NK-92 treated with Interleukin-12 subunit alpha and Interleukin-12 subunit beta, amount 100 ng/mL, for 24 hours (cell line): ENCODE measurements at places on chromosomes 11 and 22.

GRCh38 chr11:131121426-131122333 lies 205.4 kb upstream of the SNX19 start:
- DNase-seq, result no peak

GRCh38 chr11:36008584-36008983 lies 64.7 kb downstream of the LDLRAD3 start:
- no peak for DNase-seq

- no peak for DNase-seq
Observed at GRCh38 chr22:23532731-23533130, 47.4 kb downstream of the IGLL1 start.

DNA sequence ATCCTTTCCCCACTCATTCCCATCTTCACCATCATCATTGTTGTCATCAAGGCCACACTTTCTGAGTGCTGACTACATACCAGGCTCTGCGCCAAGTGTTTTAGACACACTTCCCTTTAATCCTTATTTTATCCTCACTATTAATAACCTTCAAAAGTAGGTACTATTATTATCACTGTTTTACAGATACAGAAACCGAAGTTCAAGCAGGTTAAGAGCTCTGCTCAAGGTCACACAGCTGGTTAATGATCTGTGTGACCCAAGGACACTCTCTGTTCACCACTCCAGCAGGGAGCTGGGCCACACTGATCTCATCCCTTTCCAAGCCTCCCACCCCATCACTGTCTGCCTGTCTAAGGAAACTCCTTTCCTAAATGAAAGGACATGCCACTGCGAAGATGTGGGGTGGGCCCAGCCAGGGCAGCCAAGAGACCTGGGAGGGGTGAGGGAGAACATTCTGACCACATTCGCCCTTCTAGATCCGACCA lies 17.2 kb upstream of the TSKU start:
- DNase-seq, result no peak

DNA sequence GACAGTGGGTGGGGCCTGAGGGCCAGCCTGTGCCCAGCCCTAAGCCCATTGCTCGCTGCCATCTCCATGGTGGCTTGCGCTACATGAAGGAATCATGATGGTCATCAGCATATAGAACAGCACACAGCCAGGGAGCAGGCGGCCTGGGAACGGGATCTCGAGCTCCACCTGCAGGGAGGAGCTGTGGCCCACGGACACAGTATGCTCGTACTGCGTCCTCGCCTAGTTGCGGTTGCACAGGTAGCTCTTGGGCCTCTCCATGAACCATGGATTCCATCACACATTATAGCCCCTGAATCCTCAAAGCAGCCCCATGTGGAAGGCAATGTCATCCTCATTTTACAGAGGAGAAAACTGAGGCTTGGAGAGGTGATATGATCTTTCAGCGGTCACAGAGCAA lies 15.1 kb downstream of the SEC14L4 start:
- no peak for DNase-seq

DNA sequence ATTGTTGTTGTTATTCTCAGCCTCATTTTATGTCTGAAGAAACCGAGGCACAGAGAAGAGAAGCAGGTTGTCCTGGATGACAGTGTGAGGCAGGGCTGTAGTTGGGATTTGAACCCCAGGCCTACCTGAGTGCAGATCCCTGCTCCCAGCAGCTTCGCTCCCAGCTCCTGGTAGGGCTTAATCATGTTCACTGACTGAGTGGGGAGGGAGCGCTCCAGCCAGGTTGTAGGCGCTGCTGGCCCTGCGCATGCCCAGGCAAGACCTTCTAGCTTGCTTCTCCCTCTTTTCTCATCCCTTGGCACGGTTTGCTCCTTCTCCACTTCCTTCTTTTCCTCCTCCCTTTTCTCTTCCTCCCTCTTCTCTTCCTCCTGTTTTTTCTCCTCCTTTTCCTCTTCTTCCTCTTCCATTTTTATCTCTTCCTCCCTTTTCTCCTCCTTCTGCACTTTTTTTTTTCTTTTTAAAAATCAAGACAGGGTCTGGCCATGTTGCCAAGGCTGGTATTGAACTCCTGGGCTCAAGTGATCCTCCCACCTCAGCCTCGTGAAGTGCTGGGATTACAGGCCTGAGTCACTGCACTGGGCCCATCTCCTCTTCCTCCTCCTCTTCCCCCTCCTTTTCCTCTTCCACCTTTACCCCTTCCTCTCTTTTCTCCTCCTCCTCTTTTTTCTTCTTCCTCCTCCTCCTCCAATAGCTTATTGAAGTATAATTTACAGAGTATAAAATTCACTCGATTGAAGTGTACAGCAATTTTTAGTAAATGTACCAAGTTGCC lies 109.3 kb downstream of the KIAA1671 start:
- no peak for DNase-seq

DNA sequence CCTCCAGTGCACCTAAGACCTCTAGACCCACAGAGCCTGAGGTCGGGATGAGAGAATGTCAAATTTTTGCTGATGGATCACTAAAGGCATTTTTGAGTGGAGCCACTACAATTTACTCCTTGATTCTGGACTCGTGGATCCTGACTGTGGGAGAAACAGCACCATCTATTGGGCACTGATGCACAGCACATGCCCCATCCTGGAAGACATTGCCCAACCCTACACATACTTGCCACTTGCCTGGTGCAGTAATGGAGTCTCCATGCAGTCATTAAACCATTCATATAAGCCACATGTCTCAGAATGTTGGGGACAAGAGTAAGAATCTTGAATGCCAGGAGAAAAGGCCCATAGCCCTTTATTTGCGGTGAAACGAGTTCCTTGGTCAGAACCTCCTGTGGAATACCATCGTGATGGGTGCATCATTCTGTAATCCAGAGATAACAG lies 103.9 kb downstream of the GGTLC2 start:
- no peak for DNase-seq

GRCh38 chr22:17162731-17163130 lies 3.7 kb upstream of the HDHD5 start:
- DNase-seq, result no peak

DNA sequence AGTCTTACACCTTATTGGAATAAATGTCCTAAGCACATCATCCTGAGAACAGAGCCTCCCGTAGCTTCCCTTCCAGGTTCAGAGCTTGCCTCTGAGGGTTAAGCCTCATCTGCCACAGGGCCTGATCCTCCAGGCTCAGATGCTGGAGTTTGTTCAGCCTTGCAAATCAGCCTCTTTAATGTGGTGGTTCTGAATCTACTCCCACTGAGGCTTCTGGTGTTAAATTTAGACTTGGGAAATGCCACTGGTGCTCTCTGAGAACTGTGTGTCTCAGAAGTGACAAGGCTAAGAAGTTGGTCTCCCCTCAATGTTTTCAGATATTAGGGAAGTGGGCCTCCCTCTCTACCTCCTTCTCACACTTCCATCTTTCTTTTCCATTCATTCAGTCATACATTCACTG lies 68.7 kb downstream of the CCDC81 start:
- DNase-seq, result no peak

DNA sequence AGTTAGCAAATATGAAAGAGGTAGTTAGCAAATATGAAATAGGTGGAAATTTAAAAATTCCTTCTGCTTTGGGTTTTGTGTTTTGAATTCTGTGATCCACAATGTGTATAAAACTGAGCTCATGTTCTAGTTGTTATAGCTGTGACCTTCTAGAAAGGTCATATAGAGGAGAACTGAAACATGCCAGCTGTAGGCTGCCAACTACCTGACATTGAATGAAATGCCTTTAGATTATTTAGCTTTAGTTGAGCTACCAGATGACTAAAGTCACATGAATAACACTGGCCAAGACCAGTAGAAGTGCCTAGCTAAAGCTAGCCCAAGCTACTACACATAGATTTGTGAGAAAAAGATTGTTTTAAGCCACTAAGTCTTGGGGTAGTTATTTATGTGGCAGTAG lies 5.8 kb upstream of the TCN1 start:
- DNase-seq, result no peak

DNA sequence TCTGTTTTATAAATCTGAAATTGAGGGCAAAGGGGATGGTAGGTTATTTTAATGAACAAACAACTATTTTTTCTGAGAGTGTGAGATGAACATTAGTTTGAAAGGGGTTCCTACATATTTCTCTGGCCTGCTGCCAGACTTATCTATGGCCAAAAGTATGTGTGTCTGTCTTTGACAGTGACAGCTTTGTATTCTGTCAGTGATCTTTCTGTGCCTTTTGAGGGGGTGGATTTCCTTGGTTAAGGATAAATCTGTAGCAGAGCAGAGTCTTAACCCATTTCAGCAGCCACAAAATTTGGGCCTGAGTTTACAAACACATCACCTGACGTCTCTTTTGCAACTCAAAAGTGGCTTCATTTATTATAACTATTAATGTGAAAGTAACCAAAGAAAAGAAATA lies 30.9 kb downstream of the ZFTA start:
- no peak for DNase-seq

DNA sequence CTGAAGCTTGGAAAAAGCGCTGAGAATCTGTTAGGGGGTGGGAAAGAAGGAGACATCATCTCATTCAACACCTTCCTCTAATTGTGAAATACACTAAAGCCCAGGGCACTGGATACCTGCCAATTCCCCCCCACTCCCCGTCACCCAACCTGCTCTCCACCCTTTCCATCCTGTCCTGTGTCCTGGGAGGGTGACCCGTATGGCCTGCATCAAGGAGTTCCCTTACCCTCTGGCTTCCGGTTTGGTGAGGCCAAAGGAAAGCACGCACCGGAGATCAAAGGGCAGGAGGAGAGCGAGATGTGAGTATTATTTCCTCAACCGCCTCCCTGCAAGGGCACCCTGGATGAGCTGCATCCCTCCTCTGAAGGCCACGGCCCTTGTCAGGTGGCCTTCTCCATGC lies 65.0 kb upstream of the PTPRJ start:
- DNase-seq, result no peak

DNA sequence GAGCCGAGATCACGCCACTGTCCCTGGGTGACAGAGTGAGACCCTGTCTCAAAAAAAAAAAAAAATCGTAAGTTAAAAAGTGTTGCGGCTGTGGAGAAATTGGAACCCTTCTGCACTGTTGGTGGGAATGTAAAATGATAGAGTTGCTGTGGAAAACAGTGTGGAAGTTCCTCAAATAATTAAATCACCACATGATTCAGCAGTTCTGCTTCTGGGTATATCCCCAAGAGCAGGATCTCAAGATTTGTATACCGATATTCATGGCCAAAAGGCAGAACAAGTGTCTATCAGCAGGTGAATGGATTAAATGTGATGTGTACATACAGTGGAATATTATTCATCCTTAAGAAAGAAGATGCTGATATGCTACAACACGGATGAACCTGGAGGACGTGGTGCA lies 3.8 kb downstream of the SELENOO start:
- DNase-seq, result no peak

- DNase-seq, result no peak
Observed at GRCh38 chr22:17342361-17342760, 26.9 kb upstream of the CECR2 start.

GRCh38 chr11:100918551-100919500 lies 210.8 kb downstream of the PGR start:
- DNase-seq, result no peak

DNA sequence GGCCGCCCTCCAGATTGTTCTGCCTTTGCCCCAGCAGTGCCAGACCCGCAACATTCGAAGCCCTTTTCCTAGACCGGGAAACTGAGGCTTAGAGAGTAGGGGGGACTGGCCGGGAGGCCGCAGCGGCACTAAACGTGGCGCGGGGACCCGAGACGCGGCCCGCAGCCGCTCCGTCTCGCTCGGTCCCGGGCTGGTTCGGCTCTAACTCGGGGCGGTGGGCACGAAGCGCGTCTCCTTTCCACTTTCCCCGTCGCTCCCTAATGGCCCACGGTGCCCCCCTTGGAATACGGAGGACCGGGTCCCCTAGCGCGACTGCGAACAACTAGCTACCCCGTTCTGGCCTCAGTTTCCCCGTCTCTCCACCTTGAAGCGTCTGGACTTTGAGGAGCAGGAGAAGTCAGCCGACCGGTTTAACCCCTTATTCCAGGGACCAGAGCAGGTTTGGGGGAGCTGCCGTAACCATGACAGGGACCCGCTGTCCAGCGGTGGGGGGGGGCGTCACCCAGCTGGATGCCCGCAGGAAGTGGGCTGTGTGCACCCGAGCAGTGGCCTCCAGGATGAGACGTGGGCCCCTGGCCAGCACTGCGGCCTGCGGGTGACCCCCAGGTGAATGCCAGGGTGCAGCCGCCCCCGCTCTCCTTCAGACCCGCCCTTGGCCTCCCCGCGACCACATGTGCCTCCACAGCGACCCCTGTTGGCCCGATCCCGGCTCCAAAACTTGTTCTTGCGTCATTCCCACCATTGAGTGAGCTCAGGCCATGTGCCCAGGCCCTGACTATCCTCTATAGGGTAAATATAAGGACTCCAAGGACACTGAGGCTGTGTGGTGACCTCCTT lies 1.1 kb downstream of the CDC42EP1 start:
- no peak for DNase-seq

GRCh38 chr11:353179-353873 lies 16.0 kb upstream of the B4GALNT4 start:
- no peak for DNase-seq

DNA sequence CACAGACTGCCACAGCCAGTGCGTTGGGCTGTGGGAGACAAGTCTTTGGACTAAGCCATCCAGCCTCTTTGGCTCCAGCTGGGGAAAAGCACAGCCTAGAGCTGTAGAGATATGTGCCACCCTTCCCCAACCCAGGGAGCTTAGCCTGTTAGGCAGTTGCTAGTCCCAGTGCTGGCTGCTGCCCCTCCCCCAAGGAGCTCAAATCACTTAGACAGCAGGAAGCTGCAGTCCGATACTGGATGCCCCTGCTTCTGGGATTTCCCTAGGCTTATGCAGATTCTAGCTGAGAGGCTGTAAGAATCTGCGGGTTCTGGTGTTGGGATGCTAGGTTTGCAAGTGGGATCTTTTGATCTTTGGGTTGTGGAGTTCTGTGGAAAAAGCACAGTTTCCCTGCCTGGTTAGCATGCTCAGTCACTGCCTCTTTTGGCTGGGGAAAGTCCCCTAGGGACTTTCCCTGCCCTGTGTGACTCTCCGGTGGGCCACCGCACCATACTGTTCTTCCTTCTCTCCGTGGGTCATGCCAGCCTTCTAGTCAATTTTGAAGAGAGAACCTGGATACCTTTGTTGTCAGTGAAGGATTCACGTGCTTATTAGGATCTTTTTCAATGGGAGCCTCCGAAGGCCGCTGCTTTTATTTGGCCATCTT lies 792.0 kb downstream of the KCNA4 start:
- DNase-seq, result no peak

- no peak for DNase-seq
Observed at GRCh38 chr11:16840951-16841350, 102.5 kb downstream of the C11orf58 start.

GRCh38 chr11:109604481-109605400 lies 182.8 kb downstream of the C11orf87 start:
- no peak for DNase-seq

DNA sequence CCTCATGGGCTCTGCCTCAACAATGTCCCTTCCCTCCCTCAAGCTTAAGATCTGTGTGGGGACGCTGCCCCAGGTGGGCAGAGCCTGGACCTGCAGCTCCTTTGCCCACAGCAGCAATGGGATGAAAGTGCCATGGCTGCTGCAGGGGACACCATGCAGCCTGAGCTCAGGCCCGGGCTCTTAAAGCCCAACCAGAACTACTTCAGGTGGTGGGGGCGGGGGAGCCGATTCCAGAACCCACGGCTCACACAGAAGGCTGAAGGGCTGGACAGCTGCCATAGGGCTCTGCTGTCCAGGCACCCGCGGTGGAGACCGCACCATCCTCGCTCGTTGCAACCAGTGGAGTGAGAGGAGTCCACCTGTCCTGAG lies 12.5 kb downstream of the CHID1 start:
- no peak for DNase-seq
